ENCODE measurements at places on chromosomes 4 and X.
A peak's percentile ranks its signal among the peaks of the same experiment; 100 is the strongest.

GRCh38 chrX:39762266-39762841, 335.4 kb downstream of the BCOR start:
- DNase-seq = no peak

- DNase-seq = no peak
These were observed 54.7 kb downstream of the SMARCAD1 start for GRCh38 chr4:94262163-94263016.

GRCh38 chr4:183966371-183966770, 61.3 kb downstream of the STOX2 start:
- DNase-seq = no peak

DNA sequence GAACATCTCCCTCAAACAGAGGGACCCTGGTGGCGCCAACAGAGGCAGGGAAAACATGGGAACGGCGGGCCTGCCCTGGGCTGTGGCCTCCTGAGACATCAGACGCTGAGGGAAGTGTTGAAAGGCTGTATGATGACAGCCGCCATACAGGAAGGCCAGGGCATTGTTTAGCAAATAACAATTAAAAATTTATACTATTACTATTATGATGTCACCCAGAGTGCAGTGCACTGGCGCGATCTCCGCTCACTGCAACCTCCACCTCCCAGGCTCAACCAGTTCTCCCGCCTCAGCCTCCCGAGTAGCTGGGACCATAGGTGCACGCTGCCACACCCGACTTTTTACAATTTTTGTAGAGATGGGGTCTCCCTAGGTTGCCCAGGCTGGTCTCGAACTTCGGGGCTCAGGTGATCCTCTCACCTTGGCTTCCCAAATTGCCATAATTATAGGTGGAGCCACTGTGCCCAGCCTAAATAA, 54.6 kb downstream of the CPZ start:
- DNase-seq = no peak

GRCh38 chr4:112448306-112449132, 67.5 kb downstream of the NEUROG2 start:
- no peak for DNase-seq

DNA sequence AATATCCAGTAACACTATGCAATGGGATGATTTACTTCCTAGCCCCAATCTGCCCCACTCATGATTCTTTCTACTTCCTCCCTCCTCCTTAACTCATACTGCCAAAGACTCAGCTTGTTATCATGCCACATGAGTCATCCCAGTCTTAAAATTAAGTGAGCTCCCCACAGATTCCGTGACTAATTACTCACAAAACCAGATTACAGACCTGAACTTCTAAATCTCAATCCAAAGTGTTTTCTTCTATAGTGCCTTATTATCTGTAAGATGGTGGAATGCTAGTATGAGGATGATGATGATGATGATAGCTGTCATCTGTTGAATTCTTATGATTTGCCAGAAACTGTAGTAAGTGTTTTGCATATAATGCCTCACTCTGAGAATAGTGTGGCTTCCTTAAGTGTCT, 27.7 kb upstream of the GPC3 start:
- DNase-seq = no peak

DNA sequence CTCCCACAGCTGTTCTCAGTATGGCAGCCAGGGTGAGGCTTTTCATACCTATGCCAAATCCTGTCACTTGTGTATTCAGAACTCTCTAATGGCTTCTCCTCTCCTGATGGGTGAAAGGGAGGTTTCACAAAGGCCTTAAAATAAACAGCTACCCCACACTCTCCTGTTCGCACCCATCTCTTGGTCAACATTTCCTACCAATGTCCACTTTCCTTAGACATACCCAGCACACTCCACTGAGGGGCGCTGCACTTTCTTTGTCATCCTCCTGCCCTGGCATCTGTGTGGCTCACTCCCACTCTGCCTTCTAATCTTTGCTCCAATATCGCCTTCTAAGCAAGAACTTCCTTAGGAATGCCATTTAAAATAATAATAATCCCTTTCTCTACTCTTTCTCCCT, 313.3 kb downstream of the PPP3CA start:
- no peak for DNase-seq

GRCh38 chrX:103663981-103664762, 22.3 kb downstream of the MORF4L2 start:
- no peak for DNase-seq

DNA sequence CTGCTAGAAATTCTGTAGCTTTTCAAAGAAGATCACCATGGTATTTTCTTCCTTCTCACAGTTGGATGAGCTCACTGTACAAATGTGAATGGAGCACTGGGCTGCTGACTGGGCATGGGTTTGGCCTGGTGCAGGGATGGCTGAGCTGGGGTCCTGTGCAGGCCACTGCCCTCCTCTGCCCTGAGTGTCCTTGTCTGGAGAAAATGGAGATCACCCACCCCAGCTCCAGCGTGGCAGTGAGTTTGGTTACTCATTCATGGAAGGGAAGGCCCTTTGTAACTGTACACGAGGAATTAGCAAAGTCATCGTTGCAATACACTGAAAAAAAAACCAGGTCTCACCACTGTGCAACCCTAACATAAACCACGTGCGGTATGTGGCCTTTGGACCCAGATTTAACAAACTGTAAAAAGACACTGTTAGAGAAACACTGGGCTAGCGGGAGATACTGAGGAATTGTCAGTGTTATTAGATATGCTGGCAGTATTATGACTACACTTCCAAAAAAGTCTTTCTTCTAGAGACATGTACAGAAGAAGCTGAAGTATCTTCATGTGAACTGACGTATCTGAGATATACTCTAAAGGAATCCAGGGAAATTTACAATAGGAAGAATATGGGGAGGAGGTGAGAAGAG, 16.1 kb upstream of the TBC1D14 start:
- DNase-seq = no peak

GRCh38 chr4:40180356-40180755, 16.5 kb upstream of the RHOH start:
- no peak for DNase-seq

- no peak for DNase-seq
These were observed 112.4 kb downstream of the ADGRL3 start for GRCh38 chr4:61312526-61312925.

DNA sequence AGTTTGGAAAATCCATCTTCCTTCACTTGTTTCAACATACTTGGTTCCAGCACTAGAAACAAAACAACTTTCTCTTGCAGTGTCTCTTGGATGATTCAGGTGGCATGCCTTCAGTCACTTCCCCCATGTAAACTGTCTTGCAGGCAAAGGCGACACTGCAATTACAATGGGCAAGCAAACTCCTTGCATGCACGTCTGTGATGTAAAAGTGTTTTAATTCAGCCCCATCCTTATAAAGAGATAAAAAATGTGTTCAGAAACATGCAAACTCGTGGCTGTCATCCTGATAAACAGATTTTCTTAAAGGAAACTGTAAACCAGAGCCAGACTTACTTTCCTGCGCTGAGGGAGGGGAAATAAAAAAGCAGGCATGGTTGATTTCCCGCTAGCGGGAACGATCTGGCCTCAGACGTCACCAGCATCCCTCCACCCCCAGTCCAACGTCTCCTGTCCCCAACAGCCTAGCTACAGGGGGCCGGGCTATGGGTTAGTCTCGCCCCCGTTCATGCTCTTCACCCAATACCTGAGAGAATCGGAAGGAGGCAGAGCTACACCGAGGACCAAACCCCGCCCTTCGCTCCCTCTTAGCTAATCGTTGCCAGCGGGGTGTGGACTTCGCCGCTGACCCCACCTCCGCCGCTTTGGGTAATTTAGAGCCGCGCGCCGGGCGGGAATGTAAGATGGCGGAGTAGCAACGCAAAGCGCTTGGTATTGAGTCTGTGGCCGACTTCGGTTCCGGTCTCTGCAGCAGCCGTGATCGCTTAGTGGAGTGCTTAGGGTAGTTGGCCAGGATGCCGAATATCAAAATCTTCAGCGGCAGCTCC, at the start of gene PRPS1:
Gene PRPS1, plus strand, starts transcription at position 673 of the 824 bp plus-strand sequence. Its CDS starts 119 bp downstream, at position 792.
- peak; percentile 60 for DNase-seq

GRCh38 chr4:127555106-127555505, 77.7 kb upstream of the INTU start:
- no peak for DNase-seq

DNA sequence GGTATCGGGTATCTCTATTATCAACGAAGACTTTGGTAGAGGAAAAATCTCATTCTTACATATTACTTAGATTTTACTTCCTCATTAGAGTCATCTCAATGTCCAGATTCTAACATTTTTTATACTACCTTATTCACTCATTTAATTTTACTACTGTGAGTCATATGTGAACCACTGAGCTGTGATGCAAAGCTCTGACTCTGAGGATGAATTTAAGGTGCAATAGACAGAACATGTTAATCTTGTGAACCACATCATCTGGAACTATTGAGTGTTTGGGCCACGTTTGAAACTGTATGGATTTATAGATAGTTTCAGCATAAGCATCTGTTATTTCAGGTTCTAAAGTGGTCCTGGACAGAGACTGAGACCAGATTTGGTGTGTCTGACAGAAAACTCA, 78.4 kb downstream of the PWWP3B start:
- no peak for DNase-seq

GRCh38 chr4:181688872-181689271, 554.3 kb upstream of the TENM3 start:
- DNase-seq = no peak

DNA sequence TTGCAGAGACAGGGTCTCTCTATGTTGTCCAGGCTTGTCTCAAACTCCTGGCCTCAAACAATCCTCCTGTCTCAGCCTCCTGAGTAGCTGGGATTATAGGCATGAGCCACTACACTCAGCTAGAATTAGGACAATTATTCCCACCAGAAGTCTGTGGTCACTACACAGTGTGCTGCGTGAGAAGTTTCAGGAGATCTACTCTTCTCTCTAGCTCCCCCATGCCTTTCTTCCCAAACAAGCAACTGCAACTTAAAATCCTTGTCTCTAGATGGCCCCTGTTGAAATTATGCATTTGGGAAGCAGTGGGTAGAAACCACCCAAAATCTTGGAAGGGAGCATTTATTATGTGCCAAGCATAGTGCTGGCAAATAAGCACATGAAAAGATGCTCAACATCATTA, 21.1 kb upstream of the MAP7D3 start:
- no peak for DNase-seq

- no peak for DNase-seq
These were observed 71.4 kb upstream of the HPGD start for GRCh38 chr4:174593701-174594100.

DNA sequence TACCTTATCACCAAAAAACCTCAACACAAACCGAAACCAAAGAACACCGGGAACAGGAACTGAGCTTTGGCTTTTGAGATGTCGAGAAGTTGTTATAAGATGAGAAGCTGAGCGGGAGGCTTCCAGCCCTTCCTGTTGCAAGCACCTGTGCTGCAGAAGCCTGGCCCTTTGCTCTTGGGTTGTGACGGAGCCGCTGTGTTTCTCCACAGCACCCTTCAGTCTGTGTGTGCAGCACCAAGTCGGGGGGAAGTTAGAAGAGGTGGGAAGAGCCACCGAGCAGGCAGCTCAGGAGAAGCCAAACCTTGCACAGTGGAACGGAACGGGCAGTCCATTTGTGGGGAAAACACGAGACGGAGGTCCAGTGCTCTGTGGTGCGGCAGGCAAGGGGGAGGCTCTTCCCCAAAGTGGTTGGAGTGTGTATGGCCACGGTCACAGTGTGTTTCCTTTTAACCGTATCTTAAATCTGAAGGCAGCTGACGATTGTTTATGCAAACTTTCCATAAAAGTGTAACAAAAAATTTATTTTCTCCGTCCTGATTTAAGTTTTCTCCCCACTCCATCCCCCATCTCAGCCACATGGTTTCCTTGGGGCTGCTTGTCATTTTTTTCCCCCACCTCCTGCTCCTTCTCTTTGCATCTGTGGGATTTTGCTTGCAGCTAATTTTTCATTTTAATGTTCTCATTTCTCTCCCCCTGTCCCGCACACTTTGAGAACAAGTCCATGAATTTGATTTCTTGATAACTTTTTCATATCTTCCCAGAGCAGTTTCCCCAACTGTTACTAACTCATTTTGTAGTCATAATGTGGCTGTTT, 123.7 kb downstream of the STOX2 start:
- DNase-seq = no peak

DNA sequence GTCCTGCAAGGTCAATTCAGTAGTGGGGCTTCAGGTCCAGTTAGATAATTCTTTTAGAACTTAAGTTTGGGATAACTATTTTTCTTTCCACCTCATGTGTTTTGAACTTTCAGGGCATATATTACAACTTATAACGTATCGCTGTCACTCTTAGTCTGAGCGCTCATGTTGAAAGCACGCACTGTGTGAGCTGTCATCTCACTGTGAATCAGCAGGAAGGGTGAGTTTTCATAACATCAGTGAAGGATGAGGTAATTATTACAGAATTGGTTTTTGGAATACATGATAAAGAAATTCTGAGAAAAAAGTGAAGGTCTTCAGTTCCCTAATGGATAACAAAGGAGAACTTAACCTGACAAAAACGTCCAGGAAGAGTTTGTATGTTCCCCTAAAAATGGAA, 45.1 kb upstream of the SLC4A4 start:
- DNase-seq = no peak

DNA sequence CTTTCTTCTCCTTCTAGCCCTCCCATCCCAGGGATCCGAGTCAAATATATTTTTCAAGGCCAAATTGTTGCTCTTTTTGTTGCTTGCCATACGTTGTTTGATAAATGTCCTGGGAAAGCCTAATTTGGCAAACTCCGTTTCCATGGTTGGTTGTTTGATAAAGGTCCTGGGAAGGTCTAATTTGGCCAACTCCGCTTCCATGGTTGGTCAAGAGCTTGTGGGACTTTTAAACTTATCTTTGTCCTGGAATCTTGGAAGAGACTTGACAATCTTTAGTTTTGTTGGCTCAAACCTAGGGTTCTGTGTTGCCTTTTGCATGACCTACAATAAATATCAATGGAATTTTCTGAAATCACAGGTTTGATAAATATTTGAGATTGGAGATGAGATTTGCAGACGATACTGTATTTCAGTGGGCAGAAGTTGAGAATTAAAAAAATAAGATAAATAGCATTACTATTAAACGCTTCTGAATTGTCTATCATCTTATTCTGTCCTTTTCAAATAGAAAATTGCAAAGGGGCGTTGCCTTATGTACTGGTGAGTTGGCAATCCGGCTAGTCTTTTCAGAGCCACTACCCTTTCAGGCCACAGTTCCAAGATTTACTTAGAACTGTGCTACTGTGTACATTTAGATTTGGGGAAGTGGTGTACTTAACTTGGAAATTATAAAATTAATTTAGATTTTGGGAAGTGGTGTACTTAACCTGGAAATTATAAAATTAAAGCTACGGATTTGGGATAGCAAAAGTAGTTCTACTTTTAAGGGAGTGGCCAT, 804 bp downstream of the OSTC start:
- DNase-seq = no peak

GRCh38 chrX:45824471-45824870, 623.8 kb upstream of the DIPK2B start:
- no peak for DNase-seq

DNA sequence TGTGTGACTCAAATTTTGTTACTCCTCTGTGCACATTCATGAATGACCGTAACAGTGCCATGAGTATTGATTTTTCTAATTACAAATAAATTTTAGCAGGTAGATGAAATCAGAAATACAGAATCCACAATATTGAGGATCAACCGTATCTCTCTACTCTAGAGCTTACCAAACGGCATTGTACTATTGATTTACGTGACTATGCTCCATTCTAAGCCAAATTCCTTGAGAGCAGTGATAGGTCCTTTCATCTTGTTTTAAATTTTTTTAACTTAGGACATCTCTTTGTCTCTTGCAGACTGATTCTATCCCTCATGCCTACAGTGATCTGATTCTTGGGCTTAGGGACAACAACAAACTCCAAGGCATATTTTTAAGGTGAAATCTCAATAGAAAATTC, 172.3 kb upstream of the C1QTNF7 start:
- no peak for DNase-seq

All from stimulated activated CD8-positive, alpha-beta memory T cell treated with anti-CD3 and anti-CD28 coated beads, Interleukin-2, amount 100 ng/mL, for 1 hour (primary cell).